Activated CD4-positive, alpha-beta memory T cell treated with anti-CD3 and anti-CD28 coated beads for 36 hours (primary cell): ENCODE measurements at places on chromosomes 7 and 10. TPM values are rescaled to one million over a fixed set of nuclear protein-coding genes. Genes with fewer than 3 reads are reported as not detected.

The TUBB8 gene
- not detected for total RNA-seq

The PDGFA gene
- total RNA-seq, result 6.9 TPM

The ZNF722 gene
- not detected for total RNA-seq

The TRIL gene
- not detected for total RNA-seq

The ADARB2 gene
- total RNA-seq, result 2.2 TPM

The RARRES2 gene
- not detected for total RNA-seq

The PSD gene
- total RNA-seq, result 4.2 TPM

The SLC25A13 gene
- 7.5 TPM for total RNA-seq

The RAMP3 gene
- not detected for total RNA-seq

The CALN1 gene
- not detected for total RNA-seq

The FAM131B gene
- total RNA-seq, result 1.9 TPM

The KLLN gene
- total RNA-seq, result 0.19 TPM

The GRID2IP gene
- 0.19 TPM for total RNA-seq

The TPK1 gene
- 19.1 TPM for total RNA-seq

The UNC5B gene
- total RNA-seq, result 0.02 TPM

The LRMDA gene
- not detected for total RNA-seq

The LLCFC1 gene
- not detected for total RNA-seq

The OSBPL3 gene
- 45.1 TPM for total RNA-seq

The SLC13A4 gene
- total RNA-seq, result not detected

The ARHGAP22 gene
- total RNA-seq, result not detected

The TMEM176B gene
- total RNA-seq, result not detected

The ANK3 gene
- 18.5 TPM for total RNA-seq

The CASTOR2 gene
- 3.9 TPM for total RNA-seq

The HTR5A gene
- not detected for total RNA-seq

The CYCS gene
- 207 TPM for total RNA-seq

The INMT gene
- not detected for total RNA-seq

The CFTR gene
- not detected for total RNA-seq

The SEMA3A gene
- total RNA-seq, result 0.59 TPM

The GNAT3 gene
- total RNA-seq, result not detected

The DNAJB12 gene
- 18.9 TPM for total RNA-seq

The CYP3A7 gene
- total RNA-seq, result not detected

The ANKRD22 gene
- 0.12 TPM for total RNA-seq

The RGR gene
- not detected for total RNA-seq

The MUC12 gene
- total RNA-seq, result 0.48 TPM

The GIMAP8 gene
- total RNA-seq, result 11.8 TPM

The SLC39A12 gene
- total RNA-seq, result not detected

The HMX2 gene
- 0.43 TPM for total RNA-seq

The PPP1R9A gene
- total RNA-seq, result not detected

The LEP gene
- total RNA-seq, result not detected

The EGFR gene
- total RNA-seq, result not detected

The ZSCAN25 gene
- 15.9 TPM for total RNA-seq

The LRRC72 gene
- not detected for total RNA-seq

The PTER gene
- total RNA-seq, result 27.2 TPM

The NAT16 gene
- not detected for total RNA-seq

The TAS2R5 gene
- total RNA-seq, result 1.3 TPM

The MRPL43 gene
- total RNA-seq, result 50.1 TPM

The STEAP1B gene
- not detected for total RNA-seq

The PTPRZ1 gene
- total RNA-seq, result not detected

The RELN gene
- total RNA-seq, result not detected

The KLHL7 gene
- 24.8 TPM for total RNA-seq

The CPA5 gene
- total RNA-seq, result not detected

The ELFN1 gene
- 0.10 TPM for total RNA-seq

The DNAJC12 gene
- total RNA-seq, result 11.5 TPM

The MOSPD3 gene
- total RNA-seq, result 14.4 TPM
